Lung microvascular endothelial cell (primary cell): ENCODE measurements at places on chromosomes 13 and 19.
A peak's percentile ranks its signal among the peaks of the same experiment; 100 is the strongest.

GRCh38 chr19:12777217-12778016 is 2.1 kb upstream of the HOOK2 start:
- peak; percentile 86 for DNase-seq

GRCh38 chr19:39834287-39834841 is 402 bp upstream of the DYRK1B start:
- DNase-seq = no peak

DNA sequence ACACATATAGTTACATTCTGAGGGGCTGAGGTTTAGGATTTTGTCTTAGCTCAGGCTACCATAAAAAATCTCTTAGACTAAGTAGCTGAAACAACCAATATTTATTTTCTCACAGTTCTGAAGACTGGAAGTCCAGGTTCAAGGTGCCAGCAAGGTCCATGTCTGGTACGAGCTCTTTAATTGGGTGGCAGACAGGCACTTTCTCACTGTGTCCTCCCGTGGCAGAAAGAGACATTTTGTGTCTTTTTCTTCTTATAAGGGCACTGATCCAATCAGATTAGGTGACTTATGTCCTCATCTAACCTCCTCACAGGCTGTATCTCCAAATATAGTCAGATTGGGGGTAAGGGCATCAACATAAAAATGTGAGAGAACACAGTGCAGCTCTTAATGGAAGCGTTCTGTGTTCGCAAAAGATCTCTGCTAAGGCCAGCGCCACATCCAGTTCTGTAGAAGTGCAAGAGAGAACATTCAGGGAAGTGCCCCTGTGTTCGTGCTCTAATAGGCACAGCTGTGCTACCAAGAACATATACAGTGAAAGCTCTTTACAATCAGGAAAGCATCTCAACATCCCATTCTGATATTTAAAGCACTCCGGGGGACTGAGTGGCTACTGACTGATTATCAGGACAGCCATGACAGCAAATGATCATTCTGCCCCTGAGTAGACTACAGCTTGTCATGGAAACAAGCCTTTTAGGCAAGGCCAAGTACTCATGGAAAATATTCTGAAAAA is 819.2 kb downstream of the LIG4 start:
- DNase-seq = no peak

DNA sequence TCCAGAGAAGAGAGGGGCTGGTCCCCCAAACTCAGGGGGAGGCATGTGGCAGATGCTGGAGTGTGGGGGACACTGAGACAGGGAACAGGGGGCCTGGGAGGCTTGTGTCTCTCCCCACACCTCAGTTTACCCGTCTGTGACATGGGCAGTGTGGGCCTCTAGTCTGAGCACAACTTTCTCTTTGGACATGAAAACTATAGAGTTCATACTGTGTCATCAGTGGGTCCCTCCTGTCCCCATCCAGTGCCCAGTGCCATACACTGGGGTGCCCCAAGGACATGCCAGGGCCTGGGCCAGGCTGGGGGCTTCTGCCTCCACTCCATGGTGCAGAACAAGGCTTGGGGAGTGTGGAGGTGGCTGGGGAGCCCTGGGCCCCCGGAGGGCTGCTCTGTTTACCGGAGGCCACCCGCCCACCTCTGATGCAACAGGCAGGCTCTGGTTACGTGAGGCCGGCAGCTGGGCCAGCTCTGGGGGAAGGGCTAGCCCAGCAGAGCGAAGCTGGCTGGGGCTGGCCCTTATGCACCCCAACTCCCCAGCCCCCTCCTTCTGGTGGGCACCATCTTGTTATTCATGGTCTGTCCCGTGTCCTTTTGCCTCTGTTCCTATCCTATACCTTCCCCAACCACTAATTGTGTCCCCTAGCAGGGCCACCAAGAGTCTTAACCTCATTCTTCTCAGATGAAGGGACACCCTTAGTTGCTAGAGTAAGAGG is 1.9 kb upstream of the MEF2B start:
- DNase-seq = no peak

DNA sequence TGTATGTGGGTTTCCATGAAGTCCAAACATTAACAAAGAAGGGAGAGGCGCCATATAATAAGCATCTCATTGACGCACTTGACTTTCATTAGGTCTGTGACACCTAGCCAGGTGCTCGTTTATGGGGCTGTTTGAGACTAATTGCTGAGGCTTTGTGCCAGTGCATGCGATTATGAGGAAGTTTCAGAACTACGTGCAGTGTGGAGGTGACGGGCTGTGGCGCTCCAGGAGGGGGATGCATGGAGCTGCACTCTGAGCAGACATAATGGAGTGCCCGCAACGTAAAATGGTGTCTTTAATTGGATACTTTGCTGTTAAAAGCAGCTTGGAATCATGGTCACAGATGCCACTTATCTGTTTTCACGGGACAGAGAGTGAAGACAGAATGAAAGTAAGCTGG is 223.2 kb downstream of the FGF9 start:
- no peak for DNase-seq

DNA sequence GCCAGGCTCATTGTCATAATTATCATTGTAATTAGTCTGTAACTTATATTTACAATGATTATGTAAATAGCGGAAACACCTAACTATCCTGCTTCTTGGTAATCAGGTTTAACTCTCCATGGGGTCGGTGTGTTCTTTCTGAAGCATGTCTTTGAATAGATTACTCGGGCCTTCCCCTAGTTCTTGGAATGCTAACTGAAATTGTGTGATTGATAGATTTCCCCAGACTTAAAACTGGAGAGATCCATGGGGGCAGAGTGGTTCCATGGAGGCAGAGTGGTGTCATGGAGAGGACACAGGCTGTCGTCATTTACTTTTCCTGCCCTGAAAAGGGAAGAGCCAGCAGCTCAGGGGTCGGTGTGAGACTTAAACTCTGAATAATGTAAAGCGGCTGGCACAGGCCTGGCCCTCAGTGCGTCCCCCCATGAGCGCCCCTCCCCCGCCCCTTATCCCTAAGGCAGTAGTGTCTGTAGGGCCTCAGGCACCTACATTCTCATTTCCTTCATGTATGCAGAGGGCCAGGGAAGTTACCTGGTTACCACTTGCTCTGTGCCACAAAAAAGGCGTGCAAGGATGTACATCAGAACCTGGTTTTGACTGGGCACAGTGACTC is 225.1 kb downstream of the TM9SF2 start:
- no peak for DNase-seq

GRCh38 chr13:31056644-31057271 is 104.9 kb downstream of the HSPH1 start:
- DNase-seq = peak; percentile 12

- no peak for DNase-seq
Observed at GRCh38 chr13:54633456-54633855, 1604.8 kb downstream of the OLFM4 start.

GRCh38 chr13:50847501-50847900 is 4.0 kb upstream of the DLEU7 start:
- DNase-seq = no peak

DNA sequence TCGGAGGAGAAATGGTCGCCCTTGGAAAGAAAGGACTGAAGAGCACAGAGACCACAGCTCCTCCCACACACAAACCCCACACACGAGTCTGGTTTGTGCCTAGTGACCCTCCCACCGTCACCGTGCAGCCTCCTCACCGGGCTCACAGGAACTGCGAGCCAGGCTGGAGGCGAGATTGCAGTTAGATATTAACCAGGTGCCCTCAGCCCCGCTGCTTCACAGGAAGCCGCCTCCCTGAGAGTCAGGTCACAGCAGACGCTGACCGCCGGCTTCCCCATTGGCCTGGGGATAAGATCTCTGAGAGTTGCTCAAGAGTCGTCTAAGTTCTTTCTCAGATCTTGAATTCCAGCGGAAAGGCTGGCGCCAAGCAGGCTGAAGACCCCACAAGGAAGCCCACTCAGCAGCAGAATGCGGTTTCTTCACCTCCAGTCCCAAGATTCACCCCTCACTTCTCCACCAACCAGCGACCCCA is 870 bp downstream of the ZNF44 start:
- DNase-seq = peak; percentile 49

DNA sequence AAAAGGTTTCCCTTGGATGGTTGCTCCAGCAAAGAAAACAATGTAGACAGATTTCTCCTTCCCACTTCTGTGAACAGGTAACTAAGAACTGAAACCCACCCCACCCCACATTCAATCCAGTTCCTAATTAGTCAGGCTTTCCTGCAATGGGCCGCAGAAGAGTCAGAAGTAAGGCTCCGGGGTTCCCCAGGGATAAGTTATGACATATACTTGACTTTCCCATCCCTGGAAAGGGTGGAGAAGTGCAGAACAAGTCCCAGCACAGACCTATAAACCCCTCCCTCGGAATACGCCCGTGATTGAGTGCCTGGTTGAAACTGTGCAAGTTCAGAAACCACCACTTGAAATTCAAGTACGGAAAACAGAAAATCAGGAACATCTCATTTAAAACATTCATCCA is 24.9 kb downstream of the RCBTB2 start:
- no peak for DNase-seq

DNA sequence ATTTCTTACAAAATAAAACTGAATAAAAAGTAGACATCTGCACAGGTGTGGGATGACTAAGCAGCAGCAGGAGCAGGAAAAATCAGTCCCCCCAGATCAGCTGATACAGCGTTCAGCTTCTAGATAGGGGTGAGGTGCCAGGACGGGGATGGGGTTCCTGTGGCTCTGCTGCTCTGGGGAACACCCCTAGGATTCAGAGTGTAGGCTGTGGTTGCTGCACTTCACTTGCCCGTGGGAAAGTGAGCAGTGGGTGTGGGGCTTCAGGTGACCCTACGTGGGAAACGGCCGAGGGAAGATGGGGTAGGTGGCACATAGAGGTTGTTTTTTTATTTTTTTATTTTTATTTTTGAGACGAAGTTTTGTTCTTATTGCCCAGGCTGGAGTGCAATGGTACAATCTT is 3.2 kb upstream of the CXCL17 start:
- no peak for DNase-seq

DNA sequence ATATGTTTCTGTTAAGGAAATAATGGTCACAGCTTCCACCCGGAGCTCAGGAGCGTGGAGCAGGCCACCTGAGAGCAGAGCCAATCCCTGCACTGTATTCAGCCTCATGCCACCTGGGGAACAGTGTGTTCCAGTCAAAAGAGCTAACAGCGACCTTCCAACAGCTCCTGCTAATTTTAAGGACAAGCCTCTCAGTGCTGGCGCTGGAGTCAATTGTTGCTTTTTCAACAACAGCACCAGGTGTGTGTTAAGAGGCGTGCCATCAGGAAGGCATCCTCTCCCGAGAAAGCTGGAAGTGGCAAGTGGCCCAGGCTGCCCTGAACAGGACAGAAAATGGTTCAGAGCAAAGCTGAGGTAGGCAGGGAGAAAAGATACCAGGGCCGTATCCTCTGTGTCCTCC is 102.0 kb downstream of the CACNA1A start:
- no peak for DNase-seq

DNA sequence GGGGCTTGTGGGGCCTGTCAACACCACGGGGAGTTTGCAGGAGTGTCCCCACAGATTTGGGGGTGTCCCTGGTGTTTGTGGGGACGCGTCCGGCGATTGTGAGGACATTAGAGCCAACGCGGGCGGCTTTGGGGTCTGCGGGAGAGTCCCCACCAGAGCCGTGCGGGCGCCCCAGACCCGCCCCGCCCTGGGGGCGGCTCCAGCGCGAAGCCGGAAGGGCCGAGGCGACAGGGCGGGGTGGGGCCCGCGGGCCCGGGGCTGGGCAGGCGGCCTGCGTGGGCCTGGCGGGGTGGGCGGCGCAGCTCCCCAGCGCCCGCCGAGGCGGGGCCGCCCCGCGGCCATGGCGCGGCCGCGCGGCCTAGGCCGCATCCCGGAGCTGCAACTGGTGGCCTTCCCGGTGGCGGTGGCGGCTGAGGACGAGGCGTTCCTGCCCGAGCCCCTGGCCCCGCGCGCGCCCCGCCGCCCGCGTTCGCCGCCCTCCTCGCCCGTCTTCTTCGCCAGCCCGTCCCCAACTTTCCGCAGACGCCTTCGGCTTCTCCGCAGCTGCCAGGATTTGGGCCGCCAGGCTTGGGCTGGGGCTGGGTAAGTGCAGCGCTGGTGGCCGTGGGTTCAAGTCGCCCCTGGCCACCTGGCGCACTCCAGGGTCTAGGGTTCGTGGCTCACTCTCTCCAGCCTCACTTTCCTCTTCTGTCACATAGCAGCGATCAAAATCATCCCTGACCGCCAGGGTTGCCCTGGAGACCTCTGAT is 10.3 kb downstream of the PDE4A start:
- DNase-seq = peak; percentile 71

DNA sequence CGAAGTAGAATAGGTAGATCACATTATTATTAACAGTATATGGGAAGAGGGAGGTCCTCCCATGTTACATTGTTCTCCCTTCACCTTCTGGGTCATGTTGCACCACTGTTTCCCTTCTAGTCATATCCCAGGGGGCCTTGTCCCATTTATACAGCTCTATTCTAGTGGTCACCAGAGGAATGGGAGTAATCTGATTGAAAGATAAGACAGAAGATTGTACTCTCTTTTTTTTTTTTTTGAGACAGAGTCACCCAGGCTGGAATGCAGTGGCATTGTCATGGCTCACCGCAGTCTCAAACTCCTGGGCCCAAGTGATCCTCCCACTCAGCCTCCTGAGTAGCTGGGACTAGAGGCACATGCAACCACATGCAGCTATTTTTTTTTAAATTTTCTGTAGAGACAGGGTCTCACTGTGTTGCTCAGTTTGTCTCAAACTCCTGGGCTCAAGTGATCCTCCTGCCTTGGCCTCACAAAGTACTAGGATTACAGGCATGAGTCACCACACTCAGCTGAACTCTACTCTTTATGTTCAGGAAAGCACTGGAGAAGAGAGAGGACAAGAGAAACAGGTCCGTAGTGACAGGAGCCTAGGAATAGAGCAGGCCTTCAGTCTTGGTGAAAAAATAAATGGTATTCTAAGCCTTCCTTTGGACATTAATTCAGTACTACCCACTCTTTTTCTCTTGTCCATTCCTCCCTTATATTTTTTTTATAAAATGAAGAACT is 4.3 kb upstream of the ZNF529 start:
- no peak for DNase-seq

DNA sequence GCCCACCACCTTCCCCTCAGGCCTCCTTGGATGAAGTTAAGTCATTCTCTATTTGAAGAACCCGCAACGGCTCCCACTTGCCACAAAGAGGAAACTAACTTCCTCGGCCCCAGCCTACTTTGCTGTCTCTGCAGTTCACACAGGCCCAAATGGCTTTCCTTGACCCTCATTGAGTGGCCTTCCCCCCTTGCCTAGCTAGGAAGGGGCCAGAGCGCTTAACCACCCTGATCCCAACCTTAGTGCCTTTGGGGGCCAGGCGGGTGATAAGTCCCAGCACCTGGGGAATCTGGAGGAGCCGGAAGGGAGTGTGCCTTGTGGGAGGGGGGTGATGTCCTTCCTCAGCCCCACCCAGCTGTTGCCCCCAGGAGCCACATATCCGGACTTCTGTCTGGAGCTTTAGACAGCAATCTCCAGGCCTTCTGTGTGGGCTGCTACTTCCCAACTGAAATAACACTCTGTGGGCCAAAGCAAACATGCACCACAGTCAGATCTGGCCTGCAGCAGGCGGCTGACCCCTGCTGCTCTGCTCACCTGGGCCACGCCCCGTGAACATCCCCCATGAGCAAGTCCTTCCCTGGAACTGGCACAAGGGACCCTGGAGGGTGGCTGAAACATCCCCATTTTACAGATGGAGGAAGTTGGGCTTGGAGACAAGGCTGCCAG is 10.5 kb downstream of the NECTIN2 start:
- peak; percentile 80 for DNase-seq

DNA sequence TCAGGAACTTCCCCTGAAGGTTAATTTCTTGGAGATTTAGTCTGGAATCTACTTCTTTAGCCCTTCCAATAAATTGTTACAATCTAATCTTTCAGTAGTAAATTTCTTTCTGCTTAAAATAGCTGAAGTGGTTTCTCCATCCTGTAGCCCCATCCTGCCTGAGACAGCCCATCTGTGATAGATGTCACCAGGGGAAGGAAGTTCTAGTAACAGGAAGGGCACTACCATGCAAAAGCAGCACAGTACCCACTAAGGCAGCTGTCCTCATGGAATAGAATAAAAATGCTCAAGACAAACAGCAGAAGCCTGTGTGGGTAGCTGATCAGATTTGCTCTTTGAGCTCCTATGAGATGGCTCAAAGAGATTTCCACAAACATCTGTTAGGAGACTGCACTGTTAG is 1036.5 kb downstream of the SLITRK5 start:
- no peak for DNase-seq
